LNCaP clone FGC (cell line): ENCODE measurements at places on chromosomes 7 and 10.

DNA sequence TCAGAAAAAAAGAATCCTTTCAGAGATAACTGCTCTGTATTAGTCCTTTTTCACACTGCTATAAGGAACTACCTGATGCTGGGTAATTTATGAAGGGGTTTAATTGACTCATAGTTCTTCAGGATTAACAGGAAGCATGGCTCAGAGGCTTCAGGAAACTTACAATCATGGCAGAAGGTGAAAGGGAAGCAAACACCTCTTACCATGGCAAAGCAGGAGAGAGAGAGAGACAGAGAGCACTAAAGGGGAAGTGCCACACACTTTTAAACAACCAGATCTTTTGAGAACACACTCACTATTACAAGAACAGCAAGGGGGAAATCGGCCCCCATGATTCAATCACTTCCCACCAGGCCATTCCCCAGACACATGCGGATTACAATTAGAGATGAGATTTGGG is 114.2 kb downstream of the TES start:
- no peak for DNase-seq

DNA sequence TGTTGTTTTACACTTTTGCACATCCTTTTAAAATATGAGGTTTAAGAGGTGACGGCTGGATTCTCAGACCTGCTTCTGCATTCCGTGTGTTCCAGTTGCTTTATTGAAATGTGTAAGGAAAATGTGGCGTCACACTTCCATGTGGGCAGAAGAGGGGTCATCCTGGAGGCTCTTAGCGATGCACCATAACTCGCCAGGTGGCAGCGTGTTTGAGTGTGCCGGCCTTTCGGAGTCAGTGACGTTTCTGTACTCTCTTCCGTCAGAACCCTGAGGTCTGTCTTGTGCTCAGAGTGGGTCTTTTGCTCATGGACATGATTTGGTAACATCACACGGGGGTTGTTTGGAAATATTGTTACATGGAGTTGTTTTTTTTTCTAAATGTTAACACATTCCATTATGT is 9.1 kb downstream of the PPP2R2D start:
- DNase-seq = no peak

DNA sequence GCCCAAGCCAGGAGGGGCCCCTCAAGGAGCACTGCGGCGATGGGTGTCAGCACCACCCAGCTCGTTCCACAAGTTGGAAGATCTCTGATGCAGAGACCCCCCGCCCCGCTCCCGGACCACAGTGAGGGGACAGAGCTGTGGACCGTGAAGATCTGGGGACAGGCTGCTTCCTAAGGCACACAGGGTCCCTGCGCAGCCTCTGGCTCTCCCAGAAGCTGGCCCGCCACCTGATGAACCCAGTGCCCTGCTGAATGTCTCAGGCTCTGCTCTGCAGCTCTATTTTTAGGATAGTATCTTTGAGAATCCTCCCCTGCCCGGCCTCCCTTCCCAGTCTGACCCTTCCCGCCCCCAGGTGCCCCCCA is 29.7 kb downstream of the GBX1 start:
- DNase-seq = no peak

DNA sequence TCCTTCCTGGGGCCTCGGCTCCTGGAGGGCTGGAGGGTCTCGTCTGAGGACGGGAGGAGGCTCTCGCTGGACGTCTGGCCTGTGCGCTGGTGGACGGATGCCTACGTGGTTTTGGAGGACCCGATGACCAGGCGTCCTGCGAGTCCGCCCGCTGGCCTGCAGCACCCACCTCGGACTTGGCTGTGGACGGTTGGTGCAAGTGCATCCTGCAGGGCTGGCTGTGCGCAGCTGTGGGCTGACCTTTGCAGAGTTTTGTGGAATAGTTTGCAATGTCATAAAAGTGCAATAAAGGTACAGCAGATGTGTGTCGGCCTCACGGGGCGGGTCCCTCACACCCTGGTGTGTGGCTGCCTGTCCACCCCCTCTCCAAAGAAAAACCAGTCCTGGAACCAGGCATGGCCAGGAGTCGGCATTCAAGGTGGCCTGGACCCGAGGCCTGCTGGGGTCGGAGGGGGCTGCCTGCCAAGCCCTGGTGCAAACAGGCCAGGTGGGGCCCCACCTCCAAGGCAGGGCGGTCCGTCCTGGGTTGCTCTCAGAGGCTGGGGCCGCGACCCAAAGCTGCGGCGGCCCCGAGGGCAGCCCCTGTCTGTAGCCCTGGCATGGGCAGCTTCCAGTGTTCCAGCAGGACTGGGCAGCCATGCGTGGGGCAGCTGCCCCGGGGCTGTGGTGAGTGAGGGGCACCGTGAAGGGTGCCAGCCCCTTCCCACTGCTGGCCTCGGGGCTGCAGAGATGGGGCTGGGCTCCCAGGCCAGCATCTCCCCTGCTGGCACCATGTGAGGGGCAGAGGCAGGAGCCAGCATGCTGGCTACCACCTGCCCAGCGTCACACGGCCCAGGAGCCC is 29.3 kb upstream of the FOXL3 start:
- DNase-seq = no peak

DNA sequence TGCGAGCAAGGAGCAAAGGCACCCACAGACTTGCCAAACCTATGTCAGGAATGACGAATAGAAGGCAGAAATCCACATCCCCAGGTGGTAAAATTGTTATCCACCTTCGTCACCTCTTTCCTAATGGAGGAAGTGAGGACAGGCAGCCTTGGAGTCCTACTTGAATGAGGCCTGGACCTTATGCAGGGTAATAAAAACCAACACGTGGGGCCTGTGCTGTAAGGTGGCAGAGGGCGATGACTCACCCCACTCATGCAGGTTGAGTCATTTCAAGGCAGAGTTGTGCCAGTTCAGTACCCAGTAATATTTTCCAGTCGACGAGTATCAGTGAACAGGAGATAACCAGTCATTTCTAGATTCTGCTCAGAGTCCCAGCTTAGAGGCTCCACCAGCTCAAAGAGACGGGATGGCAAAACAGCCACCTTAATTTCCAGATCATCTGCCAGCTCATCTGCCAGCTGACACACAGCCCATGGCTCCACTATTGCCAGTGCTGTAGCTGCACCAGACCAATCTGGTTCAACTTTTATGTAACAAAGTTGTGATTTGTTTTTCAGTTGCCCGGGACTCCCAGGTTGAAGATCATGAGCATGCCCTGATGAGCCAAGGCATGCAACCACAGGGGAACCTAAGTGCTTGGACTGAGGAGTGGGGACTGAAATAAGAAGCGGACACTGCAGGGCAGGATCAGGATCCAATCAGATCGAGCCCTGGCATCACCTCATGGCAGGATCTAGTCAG is 176.2 kb upstream of the ITGB1 start:
- no peak for DNase-seq
